M059J (cell line): ENCODE measurements at places on chromosomes 1 and 21.

DNA sequence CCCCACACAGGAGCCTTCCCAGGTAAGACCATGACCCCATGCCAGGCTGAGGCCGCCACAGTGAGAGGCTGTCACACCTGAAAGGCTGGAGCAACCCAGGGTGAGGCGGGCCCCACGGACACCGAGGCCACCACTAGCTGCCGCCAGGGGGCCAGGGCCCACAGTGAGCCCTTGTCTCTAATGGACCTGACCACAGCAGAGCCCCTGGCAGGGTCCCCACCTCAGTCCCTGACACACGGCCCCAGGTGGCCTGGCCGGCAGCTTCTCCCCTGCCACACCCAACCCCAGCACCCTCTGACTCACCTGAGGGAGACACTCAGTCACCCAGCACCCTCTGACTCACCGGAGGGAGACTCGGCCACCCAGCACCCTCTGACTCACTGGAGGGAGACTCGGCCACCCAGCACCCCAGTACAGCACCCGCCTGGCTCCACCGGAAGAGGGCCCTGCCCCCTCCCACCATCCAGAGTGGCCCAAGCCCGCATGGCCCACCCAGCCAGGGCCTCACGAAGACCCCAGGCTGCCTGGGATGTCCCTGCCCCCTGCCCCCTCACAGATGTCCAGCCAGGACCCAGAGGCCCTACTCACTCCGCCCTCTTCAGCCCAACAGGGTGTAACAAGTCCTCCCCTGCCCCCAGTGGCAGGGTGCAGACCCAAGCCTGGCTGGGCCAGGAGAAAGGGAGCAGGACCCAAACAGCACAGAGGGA lies 4.4 kb downstream of the DVL1 start:
- DNase-seq: peak; percentile 81

GRCh38 chr1:114522264-114522575 lies 11.2 kb upstream of the TRIM33 start:
- DNase-seq: no peak

- no peak for DNase-seq
Measured at GRCh38 chr1:184492536-184492935, 105.7 kb downstream of the C1orf21 start.

GRCh38 chr21:36917471-36918158 lies 48.9 kb downstream of the HLCS start:
- DNase-seq: peak; percentile 57

DNA sequence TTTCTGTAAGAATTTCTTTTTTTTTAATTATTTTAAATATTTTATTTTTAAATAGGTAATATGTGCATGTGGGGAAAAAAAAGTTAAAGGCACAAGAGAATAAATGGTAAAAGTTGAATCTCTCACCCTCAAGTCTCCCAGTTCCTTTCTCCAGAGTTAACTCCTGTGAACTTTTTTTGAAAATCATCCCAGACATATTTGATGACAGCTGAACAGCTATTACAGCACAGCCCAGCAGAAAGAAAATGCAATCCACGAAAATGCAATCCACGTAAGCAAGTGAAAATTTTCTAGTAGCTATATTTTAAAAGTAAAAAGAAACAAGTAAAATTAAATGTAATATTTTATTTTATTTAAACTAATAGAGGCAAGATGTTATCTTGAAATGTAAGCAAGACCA lies 310.0 kb upstream of the RUNX1 start:
- no peak for DNase-seq

DNA sequence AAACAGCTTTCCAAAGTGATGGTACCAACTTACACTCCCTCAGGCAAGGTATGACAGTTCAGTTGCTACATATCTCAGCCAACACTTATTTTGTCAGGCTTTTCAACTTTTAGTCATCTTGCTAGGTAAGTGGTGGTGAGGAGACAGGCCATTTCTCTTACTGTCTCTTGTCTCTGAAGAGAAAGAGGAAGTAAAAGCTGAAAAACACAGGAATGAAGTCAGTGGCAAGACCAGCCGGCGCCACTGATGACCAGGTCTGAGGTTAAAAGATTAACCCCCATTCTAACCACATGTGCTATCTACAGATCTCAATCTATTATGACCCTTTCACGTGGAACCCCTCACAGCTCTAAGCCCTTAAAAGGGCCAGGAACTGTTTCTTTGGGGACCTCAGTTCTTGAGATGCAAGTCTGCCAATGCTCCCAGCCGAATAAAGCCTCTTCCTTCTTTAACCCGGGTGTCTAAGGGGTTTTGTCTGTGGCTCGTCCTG lies 4.2 kb downstream of the ADCY10 start:
- DNase-seq: no peak

DNA sequence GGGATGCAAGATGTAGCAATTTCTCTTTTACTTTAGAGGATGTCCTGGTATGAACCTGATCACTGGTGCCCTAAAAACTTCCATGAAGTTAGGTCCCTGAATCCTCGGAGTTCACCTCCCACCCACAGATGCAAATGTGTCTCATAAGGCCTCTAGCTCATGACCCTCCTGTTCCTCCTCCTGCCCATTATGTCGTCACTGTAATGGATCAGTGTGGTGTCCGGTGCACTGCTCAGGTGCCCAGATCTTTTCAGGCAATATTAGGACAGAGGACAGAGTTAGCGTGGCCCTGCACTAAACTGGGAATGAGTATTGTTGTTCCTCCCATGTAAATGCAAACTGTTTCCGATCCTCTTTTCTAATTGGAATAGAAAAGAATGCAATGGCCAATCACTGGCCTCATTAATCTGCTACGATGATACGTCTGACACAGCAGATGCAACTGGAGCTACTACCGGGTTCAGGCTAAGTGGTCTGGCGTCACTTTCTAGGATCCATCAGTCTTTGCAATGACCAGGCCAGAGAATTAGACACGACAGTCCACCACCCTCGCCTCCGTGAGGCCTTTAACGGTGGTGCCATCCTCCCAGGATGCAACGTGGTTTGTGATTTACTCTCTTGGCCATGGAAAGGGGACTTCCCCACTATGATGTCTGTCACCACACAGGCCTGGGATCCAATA lies 3.4 kb upstream of the COL6A2 start:
- no peak for DNase-seq

DNA sequence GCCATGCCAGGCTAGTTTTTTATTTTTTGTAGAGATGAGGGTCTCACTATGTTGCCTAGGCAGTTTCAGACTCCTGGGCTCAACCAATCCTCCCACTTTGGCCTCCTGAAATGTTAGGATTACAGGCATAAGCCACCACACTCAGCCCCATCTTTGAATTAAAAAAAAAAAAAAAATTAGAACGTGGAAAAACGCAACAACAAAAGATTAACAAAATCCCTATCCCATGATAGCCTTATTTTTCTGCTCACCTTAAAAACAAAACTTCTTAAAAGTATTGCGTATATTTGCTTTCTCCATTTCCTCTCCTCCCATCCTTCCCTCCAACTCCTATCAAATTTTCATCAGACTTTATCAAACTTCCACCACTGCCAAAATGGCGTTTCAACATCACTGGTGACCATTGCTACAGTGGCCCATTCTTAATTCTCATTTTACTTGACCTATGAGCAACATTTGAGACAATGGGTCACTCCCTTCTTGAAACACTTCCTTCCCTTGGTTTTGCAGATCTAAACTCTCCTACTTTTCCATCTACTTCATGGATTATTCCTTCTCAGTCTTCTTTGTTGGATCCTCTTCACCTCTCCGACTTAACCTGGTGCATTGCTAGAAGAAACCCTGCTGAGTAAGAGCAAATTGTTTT lies 579 bp upstream of the ZNF684 start:
- peak; percentile 35 for DNase-seq
